Frontal cortex (tissue), 4 donors: ENCODE measurements at places on chromosomes 7 and 10. TPM values are rescaled to one million over a fixed set of nuclear protein-coding genes. Genes with fewer than 3 reads are reported as not detected.

- no peak for DNase-seq
Observed at GRCh38 chr10:31769564-31769963, 159.1 kb downstream of the ARHGAP12 start.

Gene EGR2
- 1.6 TPM for total RNA-seq

DNA sequence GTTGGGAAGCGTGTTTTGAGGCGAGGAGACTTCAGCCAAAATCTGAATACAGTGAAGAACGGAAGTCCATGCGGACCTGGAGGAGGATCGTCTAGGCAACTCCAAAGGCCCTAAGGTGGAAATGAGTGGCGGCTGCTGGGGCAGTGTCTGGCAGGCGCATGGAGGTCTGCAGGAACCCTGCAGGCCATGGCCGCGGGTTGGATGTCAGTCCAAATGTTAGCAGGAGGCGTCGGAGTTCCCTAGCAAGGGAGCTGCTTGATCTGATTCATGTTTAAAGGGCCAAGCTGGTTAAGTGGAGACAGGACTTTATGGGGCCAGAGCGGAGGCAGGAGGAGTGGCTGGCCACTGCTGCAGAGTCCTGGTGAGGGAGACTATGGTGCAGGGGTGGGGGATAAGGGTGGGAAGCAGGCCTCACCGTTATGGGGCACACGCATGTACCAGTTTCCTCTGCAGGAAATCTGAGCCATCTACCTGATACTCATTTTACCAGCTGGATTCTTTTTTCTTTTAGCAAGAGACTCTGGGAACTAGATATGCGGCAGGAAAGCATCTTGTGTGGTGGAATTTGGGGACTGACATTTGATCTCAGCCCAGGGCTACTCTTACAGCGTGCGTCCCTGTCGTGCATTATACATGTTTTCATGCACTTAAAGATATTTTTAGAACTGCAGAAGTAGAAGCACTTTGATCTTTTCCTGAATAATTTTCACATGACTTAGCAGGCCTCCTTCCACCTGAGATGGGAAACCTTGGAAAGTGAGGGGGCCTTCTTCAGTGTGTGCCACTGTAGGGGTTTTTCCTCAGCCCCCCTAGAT, 6.6 kb upstream of the REPIN1 start:
- no peak for DNase-seq

- DNase-seq: no peak
Observed at GRCh38 chr7:17546592-17546991, 248.1 kb downstream of the AHR start.

- DNase-seq: no peak
Observed at GRCh38 chr7:45055016-45055415, 33.8 kb downstream of the NACAD start.

Gene UBE2D1
- total RNA-seq: 48.5 TPM

Gene SEMA3D
- total RNA-seq: 3.7 TPM

DNA sequence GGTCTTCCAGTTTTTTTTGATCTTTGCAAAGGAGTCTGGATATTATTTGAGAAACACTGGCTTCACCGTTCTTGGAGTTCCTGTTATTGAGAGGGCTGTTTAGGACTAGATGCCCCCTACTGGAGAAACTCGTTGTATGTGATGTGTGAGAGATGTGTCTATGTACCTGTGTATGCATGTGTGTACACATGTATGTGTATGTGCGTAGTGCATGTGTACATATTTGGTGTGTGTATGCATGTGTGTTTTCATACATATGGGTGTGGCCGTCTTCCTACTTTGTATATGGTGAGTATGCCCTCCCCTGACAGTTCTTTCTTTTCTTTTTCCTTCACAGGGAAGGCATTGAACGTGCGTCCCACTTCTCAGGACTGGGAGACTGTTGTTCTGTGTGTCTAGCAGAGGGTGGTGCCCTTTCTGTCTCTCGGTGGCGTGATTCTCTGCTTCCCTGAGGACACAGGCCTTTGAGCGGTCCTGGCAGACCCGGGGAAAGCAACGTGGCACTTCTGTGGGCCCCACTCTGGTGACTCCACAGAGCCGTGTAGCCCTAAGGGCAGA, 3.0 kb upstream of the CALHM3 start:
- no peak for DNase-seq

Gene CD36
- total RNA-seq: 22.0 TPM

- DNase-seq: no peak
Observed at GRCh38 chr7:135240441-135240840, 6.8 kb downstream of the STRA8 start.
